Esophagus squamous epithelium (tissue), 5 donors: ENCODE measurements at places on chromosomes 7 and 10.

DNA sequence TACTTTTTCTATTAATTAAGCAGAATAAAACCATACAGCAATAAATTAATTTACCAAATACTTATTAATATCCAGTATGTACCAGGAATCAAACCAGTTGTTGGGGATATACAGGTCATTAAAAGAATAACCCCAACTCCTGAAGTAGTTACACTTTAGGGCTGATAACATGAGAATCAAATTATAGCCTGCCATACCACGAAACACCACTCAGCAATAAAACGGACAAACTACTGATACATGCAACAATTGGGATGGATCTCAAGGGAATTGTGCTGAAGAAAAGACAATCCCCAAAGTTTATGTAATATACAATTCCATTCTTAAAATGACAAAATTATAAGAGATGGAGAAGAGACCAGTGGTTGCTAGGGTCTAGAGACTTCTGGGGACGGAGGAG lies 22.7 kb downstream of the MCMBP start:
- no peak for DNase-seq

GRCh38 chr10:119162452-119163092 lies 2.9 kb downstream of the SFXN4 start:
- no peak for DNase-seq

GRCh38 chr7:50427518-50427917 lies 22.6 kb downstream of the FIGNL1 start:
- DNase-seq, result no peak

DNA sequence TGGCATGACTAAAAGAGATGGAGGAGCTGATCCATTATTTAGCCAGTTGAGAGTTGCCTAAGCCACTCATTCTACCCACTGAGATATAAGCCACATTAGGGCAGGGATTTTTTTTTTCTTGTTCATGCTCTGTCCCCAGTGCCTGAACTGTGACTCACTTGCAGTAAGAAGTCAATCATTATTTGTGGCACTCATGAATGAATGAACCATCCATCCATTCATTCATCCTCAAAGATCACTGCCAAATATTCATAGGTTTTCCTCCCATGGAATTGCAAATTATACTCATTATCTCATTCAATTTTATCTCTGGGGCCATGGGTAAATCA lies 22.8 kb upstream of the ARID5B start:
- no peak for DNase-seq

- no peak for DNase-seq
Observed at GRCh38 chr10:112136486-112137153, 46.9 kb downstream of the GPAM start.
